ENCODE measurements at places on chromosomes 7 and 10.

DNA sequence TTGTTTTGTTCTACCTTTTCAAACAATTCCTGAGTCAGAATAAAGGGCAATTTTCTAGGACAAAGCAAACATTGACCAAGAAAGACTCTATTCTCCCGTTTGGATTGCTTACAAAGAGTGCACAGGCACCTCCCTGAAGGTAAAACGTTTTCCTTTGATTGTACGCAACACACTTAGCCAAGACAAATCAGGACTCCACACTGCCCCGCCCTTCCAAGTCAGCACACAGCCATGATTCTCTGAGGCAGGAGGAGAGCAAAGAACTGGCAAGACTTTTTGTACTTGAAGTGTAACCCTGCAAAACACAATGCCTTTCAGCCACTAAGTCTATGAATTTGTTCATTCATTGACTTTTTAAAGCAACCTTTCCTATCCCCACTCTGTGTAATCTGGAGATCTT is 85.0 kb upstream of the FAM180A start:
- DNase-seq, result no peak

GRCh38 chr7:54946764-54947163 is 72.1 kb upstream of the EGFR start:
- no peak for DNase-seq

GRCh38 chr10:12602521-12602920 is 253.2 kb downstream of the CAMK1D start:
- no peak for DNase-seq

GRCh38 chr10:12476656-12477055 is 127.3 kb downstream of the CAMK1D start:
- DNase-seq, result no peak

- DNase-seq, result no peak
Observed at GRCh38 chr10:87913156-87913921, 49.9 kb downstream of the PTEN start.

GRCh38 chr7:151597541-151598444 is 78.1 kb upstream of the RHEB start:
- DNase-seq, result no peak

GRCh38 chr10:1549591-1550290 is 187.6 kb downstream of the ADARB2 start:
- DNase-seq, result no peak

DNA sequence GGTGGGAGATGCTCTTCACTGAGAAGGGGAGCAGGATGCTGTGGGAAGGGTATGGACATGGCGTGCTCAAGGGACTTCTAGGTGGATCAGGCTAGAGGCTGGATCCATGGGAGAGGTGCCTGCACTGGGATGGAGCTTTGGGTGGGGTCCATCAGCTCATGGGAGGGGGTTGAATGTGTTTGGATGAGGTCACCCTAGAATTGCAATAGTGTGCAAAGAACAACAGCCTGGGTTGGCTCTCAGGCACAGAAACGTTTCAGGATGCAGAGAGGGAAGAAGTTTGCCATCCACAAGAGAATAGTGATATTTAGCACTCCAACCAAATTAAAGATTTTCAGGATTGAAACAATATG is 66.1 kb downstream of the SNX10 start:
- no peak for DNase-seq

DNA sequence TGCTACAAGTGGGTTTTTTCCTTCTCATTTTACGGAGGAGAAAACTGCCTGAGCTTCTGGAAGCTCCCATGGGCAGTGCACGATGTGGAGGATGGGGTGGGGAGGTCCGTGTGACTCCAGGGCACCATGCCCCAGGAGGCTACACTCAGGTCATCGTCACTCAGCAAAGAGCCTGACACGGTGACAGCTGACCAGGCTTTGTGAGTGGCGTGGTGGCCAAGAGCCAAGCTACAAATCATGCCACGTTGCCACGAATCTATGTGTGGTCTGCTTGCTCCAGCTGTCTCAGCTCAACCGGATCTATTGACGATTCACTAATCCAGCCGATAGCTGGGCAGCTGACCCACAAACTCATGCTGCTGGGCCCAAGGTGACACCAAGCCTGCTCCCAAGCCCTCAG is 27.6 kb upstream of the C10orf71 start:
- DNase-seq, result no peak

DNA sequence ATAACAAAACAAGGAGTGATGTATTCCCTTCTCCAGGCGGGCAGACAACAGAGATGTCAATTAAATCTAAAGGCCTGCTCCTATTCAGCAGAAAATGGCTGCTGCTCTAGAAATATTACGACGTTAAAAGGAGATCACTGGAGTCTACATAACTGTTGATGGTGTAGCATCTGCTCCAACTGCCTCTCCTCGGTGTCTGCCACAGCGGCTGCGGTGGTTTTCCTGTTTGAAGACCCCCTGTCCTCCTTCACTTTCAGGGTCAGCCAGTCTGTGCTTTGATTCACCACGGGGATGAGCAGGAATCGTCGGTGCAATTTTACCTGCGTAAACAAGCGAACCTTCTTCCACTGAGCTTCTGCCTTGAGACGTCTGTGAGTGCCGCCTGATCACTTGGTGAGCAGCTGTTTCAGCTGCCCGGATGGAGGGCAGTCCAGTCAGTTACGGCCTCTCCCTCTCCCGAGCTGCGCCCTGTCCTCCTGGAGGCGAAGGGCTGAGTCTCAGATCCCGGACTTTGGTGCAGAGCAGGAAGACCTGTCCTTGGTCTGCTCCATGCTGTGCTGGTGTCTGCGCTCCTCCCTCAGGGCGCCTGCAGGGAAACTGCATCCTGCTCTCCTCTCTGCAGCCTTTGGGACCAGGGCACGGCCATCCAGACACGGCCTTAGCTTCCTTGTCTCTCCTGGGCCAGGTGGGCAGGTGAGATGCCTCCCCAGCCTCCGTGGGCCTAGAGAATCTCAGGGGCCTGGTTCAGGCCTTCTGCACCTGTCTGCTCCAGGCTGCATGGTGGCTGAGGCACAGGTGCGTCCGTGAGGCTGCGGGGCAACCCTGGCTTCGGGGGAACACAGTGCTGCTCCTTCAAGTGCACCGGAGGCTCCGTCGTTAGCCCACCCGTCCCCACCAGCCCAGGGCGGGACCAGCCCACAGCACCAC is 326.6 kb downstream of the ADARB2 start:
- DNase-seq, result no peak

- no peak for DNase-seq
Observed at GRCh38 chr7:70585071-70585470, 546.9 kb upstream of the GALNT17 start.

- DNase-seq, result no peak
Observed at GRCh38 chr7:110205899-110206298, 885.0 kb upstream of the LRRN3 start.

DNA sequence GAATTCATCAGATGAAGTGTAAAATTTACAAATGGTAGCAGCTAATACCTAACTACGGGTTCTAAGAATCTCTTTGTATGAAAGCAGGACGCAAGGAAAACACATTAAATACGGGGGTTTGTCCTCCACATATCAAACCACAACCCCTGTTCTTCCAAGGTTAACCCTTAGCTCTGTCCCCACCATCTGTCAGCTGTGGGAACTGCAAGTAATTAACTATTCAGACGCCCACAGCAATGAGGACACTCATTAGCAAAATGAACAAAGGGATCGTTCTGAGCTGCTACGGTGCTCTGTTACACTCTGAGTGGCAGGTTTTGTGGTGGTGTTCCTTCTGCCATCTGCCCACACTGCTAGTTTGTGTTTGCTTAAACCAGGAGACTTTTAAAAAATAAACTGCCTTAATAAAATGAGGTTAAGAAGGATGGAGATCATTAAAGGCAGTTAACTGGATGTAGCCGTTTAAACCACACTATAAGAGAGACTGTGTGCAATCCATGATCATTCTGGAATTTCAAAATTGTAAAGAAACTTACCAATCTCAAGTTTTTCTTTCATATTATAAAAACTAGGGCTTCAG is 51.4 kb downstream of the C10orf67 start:
- no peak for DNase-seq

DNA sequence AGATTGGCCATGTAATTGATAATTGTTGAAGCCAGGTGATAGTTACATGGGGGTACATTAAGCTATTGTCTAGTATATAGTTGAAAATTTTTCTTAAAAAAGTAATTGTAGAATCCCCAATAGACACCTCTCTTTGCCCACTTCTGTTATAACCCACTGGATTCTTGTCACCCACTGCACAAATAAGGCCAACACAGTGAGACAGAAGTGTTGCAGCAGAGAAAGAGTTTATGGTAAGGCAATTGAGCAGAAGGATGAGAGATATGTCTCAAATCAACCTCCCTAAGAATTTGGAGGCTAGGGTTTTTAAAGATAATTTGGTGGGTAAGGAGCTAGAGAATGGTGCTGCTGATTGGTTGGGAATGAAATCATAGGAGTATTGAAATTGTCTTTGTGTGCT is 270.3 kb upstream of the TAC1 start:
- DNase-seq, result no peak

GRCh38 chr7:117047496-117047895 is 94.2 kb downstream of the ST7 start:
- DNase-seq, result no peak

DNA sequence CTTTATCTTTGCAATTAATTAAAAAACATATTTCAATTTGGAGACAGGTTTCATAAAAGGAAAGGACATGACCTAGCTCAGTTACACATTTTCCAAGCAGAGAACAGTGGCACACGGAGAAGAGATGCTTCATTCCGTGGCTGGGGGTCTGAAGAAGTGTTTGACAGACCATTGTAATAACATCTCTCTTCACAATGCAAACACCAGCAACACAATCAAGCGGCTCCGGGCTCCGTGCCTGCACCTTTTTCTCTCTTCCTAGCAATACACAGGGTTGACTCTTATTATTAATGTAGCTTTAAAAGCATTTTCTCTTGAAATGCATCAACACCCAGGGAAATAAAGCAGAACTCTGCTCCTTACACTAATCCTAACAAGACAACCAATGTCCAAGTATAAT is 261.0 kb upstream of the AOAH start:
- no peak for DNase-seq

DNA sequence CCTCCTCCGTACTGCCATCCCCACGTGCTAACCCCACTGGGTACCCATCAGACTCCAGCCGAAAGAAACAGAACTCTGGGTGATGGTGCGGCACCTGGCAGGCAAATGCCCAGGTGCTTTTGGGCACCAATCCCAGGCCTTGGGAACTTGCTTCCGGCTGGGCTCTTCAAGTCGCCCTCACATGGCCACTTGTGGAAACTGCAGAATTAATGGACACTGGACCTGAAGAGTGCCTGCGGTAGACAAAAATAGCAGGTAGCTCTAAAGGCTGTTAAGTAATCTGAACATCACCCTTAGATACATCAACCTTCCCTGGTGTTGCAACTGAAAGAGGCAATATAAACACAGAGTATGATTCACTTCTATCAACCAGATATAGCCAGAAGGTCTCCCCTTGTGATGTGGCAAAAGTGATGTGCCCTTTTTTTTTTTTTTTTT is 644.4 kb downstream of the GRM8 start:
- no peak for DNase-seq

DNA sequence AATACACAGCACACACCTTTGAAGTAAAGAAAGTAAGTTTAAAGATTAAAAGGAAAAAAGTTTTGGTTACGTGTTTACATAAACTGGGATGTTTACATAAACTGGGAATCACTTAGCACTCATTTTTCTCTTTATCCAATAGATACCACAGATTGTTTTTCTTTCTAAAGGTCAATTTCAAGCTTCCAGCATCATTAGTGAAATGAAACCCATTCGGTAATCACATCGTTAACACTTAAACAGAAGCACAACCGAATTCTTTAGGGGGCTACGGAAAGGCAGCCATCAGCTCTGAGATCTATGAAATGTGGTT is 1.1 kb downstream of the ODAD2 start:
- no peak for DNase-seq

Data from T-cell (primary cell).